Keratinocyte (primary cell): ENCODE measurements at places on chromosomes 11 and 22. TPM values are rescaled to one million over a fixed set of nuclear protein-coding genes. Genes with fewer than 3 reads are reported as not detected.
A peak's percentile ranks its signal among the peaks of the same experiment; 100 is the strongest.

DNA sequence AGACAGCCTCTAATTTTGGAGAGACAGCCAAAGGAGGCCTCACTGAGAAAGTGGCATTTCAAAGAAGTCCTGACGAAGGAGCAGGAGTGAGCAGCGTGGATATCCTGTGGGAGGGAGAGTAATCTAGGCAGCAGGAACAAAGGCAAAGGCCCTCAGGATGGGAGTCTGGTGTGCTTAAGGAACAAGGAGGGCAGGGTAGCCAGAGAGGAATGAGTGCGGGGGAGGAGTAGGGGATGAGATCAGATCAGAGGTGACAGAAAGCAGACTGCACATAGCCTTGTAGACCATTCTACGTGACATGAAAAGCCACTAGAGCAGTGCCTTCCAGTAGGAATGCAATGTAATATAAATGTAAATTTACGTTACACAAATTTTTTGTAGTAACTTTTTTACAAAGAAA, 5.6 kb downstream of the SLC36A4 start:
- DNase-seq = no peak

- DNase-seq = no peak
Measured at GRCh38 chr11:59614277-59615119, 1.1 kb downstream of the OSBP start.

GRCh38 chr11:1035577-1036283, 788 bp downstream of the MUC6 start:
- DNase-seq = no peak

Gene APOL1
- 3.0 to 4.1 TPM (median 3.7 TPM) in 3 replicates for polyA plus RNA-seq

DNA sequence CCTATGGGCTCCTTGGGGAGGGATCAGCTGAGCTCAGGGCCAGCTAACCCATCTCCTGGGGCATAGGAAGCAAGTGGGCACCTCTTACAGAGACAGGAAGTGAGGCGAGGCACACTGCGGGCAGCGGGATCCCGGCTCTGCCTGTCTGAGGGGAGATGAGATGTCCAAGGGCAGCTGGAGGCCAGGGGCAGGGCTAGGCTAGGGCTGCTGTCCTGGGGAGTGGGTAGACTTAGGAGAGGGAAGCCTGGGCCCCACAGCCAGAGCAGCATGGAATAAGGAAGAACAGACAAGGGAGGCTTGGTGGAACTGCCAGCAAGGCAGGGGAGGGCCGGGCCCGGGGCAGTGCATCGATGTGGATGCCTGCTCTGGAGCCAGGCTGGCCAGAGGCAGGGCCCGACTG, 76.3 kb downstream of the MORC2 start:
- DNase-seq = no peak

GRCh38 chr11:102630598-102631448, 5.7 kb upstream of the MMP20 start:
- no peak for DNase-seq

DNA sequence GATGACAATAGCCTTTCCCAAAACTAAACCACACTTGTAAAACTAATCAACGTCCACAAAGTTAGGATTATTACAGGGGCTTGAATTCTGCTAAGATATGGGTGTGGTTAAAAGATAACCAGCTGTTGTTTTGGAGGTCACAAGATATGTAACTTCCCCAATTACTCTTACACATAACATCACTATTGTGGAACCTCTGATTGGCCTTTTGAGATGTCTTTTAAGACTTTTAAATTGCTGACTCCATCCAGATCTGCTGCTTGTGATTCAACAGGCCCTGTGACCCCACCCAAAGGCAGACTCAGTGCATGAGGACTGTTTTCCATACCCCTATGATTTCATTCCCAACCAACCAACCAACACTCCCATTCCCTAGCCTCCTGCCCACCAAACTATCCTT, 893.9 kb downstream of the OPCML start:
- no peak for DNase-seq

Gene SERPIND1
- not detected in 3 replicates for polyA plus RNA-seq

Gene DERL3
- polyA plus RNA-seq = 0.01 to 0.42 TPM (median 0.05 TPM) in 3 replicates

Gene SCGB2A2
- polyA plus RNA-seq = not detected in 3 replicates

- no peak for DNase-seq
Measured at GRCh38 chr22:30062259-30062658, 18.0 kb upstream of the HORMAD2 start.

Gene CD6
- 0.03 TPM in 3 replicates for polyA plus RNA-seq

DNA sequence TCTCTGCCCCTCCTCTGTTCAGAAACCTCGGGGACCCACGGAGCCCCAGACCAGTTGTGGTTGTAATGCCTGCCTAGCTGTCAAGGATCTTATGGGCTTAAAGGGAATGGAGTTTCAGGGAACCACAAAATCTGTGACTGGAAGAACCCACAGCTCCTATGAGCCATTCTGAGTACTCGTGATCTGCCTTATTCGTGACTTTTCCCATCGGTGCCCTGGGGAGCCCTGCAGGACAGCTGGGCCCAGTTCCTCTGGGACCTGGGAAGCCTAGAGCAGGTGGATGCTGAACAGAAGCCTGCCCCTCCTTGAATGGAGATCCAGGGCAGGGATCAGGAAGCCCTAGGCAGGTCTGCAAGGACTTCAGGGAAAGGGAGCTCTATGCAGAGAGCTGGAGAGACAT, 42.1 kb upstream of the TTC12 start:
- DNase-seq = no peak

- DNase-seq = no peak
Measured at GRCh38 chr11:84890676-84891075, 736.5 kb downstream of the DLG2 start.

DNA sequence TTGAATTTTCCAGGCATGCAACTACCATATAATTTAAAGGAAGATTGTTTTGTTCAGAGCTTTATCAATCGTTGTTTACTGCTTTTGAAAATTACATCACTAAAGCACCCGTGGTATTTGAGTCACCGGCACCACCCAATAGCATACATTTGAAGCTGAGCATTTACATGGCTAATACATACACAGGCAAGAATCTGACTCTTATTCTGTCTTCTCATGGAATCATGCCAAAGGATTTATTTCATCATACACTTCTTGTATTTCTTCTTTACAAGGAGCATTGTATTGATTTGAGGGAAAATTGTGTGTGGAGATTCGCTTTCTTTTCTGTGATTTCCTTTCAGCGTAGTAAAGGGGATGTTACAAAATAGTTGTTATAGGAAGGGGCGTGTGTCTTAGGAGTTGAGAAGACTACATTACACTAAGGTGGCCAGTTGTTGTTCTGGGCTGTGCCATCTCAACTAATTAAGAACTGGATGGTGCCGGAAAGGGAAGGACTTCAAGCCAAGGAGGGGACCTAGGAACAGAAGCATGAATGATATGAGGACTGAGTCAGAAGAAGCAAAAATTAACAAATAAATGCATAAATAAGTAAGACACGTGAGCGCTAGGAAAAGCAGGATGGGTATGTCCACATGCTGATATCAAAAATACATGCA, 12.9 kb upstream of the CD3E start:
- DNase-seq = peak; percentile 40

Gene CCDC81
- 0.06 to 0.42 TPM (median 0.15 TPM) in 3 replicates for polyA plus RNA-seq

DNA sequence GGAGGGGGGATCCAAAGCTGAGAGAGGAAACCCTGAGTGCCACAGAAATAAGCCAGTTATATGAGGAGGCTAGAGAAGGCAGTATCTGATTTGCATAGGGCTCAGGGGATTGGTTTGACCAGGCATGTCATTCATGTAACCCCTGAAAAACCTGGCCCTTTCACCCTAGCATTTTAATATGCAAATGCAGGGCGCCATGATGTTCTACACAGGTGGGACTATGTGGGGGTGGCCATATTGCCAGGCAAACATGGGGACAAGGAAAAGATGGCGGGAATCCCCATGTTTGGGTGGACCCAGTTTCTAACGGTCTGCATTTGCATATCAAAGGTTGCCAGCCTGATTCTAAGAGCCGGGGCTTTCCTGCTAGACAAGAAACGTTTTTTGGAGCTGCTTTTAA, 27.2 kb downstream of the CSF2RB start:
- no peak for DNase-seq

Gene ARHGAP42
- 3.3 to 5.5 TPM (median 4.8 TPM) in 3 replicates for polyA plus RNA-seq
